ENCODE measurements at places on chromosomes 12 and 14. TPM values are rescaled to one million over a fixed set of nuclear protein-coding genes. Genes with fewer than 3 reads are reported as not detected.
A peak's percentile ranks its signal among the peaks of the same experiment; 100 is the strongest.

PMCH gene
- not detected for total RNA-seq

TMEM63C gene
- total RNA-seq, result 0.55 TPM

KSR2 gene
- 8.6 TPM for total RNA-seq

SIX4 gene
- 7.3 TPM for total RNA-seq

ACADS gene
- 14.2 TPM for total RNA-seq

BCAT1 gene
- 19.3 TPM for total RNA-seq

DEGS2 gene
- total RNA-seq, result 59.9 TPM

WDR89 gene
- total RNA-seq, result 19.3 TPM

LGR5 gene
- 1.6 TPM for total RNA-seq

GRCh38 chr12:8482571-8483061, 26.9 kb downstream of the CLEC6A start:
- DNase-seq, result no peak

GRCh38 chr12:108442910-108443309, 72.2 kb upstream of the FICD start:
- DNase-seq, result no peak

- DNase-seq, result no peak
Observed at GRCh38 chr12:68446901-68447796, 115.0 kb upstream of the MDM1 start.

- no peak for DNase-seq
Observed at GRCh38 chr12:55659486-55660385, 23.0 kb downstream of the OR10P1 start.

- DNase-seq, result no peak
Observed at GRCh38 chr12:32532951-32533350, 133.6 kb downstream of the FGD4 start.

DNA sequence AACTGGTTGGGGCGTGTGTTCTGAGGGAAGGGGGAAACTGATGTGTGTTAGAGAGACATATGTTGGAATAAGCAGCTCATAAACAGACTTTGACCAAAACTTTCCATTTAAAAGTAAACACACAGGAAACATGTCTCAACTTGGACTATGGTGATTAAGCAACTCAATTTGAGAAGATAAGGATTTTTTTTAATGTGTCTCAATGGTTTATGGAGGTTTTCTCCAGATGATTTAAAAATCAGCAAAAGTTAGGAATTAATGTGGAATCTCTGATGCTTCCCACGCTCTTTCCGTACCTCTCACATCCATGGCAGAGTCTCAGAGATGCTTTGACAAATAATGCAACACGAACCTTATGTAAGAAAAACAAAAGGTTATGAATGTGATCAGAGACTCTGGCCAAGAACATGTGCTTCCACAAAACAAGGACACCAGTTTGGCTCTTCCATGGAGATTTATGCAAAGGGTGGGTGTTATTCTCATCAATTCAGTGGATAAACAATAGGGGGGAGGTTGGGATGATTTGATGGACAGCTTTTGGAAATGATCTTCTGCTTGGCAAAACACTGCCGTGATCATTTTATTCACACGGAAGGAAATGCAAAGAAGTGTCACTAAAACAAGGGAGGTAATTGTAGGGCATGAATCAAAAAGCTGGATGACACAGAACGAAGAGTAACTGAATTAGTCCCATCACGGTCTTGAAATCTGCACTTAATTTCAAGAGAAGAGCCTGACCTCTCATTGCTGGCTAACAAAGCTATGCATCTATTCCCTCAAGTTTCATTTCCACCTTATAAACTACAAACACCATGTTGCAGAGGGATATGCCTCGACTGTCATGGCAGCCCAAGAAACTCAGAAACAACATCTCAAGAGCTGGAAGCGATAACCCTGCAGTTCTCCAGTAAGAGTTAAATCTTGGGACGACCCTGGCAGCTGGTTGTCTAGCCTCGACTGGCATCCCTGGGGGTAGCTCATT, 76.5 kb downstream of the FOXN3 start:
- no peak for DNase-seq

- no peak for DNase-seq
Observed at GRCh38 chr14:78863143-78863542, 693.0 kb downstream of the NRXN3 start.

- DNase-seq, result no peak
Observed at GRCh38 chr14:73241481-73242165, 4.3 kb downstream of the PAPLN start.

DNA sequence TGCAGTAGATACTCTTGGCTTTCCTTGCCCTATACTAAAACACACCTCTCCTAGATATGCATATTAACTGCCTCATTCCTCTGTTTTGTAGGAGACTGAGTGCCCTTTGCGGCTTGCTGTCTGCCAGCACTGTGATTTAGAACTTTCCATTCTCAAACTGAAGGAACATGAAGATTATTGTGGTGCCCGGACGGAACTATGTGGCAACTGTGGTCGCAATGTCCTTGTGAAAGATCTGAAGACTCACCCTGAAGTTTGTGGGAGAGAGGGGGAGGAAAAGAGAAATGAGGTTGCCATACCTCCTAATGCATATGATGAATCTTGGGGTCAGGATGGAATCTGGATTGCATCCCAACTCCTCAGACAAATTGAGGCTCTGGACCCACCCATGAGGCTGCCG, 15.4 kb downstream of the TRAFD1 start:
- peak; percentile 20 for DNase-seq

- no peak for DNase-seq
Observed at GRCh38 chr14:54189748-54190354, 207.0 kb upstream of the CDKN3 start.

DNA sequence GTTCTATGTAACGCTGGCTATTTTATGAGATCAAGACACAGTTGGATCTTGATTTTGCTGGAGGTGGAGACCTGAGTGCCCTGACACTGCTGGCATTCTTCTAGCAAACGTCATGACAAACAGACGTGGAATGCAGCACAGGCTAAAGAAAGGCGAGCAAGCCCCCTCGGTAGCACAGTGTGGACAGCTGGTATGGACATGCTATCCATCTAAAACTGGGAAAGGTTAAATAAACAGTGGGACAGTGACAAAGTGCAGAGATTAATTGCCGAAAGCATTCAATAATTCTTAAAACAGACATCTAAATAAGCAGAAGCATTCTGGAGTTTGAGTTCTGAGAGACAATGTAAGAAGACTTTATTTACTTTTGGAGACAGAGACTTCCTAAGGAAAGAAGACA, 237.2 kb downstream of the FBXL14 start:
- DNase-seq, result no peak

DNA sequence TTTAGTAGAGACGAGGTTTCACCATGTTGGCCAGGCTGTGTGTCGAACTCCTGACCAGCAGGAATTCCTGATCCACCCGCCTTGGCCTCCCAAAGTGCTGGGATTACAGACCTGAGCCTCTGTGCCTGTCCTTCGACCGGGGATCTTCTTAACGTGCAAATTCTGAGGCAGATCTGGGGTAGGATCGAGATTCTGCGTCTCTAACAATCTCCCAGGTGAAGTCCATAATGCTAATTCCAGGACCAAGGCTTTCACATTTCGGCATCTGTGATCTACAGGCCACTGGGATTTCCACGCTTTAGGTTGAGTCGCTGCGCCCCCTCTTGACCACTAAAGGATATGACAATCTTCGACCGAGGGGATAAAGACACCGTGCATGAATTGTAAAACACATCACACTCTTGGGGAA, 24.8 kb downstream of the FOS start:
- DNase-seq, result no peak

DNA sequence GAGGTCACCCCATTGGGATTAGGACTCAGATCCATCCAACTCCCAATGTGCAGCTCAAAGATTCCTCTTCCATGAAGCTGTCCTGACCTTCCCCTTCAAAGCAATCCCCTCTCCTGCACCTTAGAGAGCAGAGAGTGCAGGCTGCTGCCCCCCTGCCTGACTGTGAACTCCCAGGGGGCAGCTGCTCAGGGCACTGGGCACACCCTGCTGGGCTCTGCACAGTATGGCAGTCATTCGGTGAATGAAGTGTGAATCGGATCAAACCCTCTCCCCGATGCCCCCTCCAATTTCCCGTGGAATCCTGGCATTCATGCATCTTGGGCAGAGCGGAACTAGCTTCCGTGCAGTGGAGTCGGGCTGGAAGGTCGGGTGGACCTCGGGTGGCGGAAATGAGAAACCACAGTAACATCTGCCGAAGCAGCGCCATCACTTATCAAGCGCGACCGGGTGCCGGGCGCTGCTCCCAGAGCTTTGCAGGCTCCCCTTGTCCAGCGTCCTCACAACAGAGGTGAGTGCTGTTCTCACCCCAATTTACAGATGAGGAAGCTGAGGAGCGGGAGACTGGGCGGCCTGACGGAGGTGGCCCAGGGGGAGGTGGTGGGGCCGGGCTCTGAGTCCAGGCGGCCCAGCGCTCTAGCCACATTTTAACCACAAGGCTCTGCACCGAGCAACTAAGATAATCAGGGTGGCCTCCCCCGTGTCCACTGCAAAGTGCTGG, 14.7 kb downstream of the GALNT9 start:
- DNase-seq, result no peak

- no peak for DNase-seq
Observed at GRCh38 chr12:110286623-110287022, 5.6 kb downstream of the ATP2A2 start.

DNA sequence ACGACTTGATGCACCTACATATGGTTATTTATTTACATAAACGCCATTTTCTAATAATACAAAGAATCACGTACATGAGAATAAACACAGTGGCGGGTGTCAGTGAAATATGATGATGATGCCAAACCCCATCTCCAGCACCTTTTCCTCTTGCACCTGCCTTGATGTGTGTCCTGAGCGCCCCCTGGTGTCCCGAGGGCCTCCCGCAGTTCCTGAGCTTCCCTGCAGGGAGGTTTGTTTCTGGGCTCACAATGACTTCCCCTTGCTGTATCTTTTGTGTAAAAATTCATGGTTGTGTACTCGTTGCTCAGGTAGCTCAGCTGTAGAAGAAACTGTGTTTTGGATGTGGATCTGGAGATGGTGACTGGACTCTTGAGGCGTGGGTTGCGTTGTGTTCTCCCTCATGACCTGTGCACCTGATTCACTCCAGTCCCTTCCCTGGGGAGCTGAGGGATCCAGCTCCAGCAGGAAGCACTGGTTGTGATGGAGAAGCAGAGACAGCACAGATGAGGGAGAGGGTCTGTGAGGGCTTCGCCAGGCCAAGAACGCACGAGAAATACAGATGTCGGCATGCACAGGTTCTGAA, 1037.8 kb downstream of the TMEM121 start:
- DNase-seq, result no peak

DNA sequence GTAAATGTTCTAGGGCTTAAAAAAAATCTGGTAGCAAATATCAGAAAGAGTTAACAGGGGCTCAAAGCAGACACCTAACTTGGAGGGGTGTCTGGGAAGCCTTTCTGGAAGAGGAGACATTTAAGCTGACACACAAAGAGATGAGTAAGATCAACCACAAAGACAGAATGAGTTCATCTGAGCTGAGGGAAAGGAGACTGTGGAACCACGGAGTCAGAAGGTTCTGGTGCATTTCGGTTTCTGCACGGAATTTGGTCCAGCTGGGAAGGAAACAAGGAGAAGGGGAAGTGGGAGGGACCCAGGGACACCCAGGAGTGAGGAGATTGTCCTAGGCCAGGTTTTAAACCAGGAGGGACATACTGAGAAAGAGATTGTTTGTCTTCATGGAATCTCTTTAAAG, 161.1 kb downstream of the PHETA1 start:
- DNase-seq, result no peak

DNA sequence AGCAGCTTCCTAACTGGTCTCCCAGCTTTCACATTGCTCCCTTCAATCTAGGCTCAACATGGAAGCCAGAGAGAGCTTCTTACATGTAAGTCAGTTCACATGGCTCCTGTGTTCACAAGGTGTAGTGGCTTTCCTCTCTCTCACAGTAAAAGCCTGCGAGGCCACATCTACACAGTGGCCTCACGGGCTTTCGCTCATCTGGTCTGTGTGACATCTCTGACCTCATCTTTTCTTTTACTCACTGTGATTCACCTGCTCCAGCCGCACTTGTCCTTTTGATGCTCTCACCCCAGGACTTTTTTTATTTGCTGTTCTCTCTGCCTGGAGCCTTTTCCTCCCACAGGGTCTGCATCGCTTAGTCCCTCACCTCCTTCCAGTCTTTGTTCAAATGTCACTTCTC, 122.1 kb downstream of the SLC5A8 start:
- DNase-seq, result no peak

- no peak for DNase-seq
Observed at GRCh38 chr14:54047645-54048308, 91.2 kb upstream of the BMP4 start.

All from ureter (tissue), 1 donor.